ENCODE measurements at places on chromosomes 1 and 21.

- DNase-seq, result no peak
Observed at GRCh38 chr1:47944561-47944960, 52.6 kb downstream of the TRABD2B start.

DNA sequence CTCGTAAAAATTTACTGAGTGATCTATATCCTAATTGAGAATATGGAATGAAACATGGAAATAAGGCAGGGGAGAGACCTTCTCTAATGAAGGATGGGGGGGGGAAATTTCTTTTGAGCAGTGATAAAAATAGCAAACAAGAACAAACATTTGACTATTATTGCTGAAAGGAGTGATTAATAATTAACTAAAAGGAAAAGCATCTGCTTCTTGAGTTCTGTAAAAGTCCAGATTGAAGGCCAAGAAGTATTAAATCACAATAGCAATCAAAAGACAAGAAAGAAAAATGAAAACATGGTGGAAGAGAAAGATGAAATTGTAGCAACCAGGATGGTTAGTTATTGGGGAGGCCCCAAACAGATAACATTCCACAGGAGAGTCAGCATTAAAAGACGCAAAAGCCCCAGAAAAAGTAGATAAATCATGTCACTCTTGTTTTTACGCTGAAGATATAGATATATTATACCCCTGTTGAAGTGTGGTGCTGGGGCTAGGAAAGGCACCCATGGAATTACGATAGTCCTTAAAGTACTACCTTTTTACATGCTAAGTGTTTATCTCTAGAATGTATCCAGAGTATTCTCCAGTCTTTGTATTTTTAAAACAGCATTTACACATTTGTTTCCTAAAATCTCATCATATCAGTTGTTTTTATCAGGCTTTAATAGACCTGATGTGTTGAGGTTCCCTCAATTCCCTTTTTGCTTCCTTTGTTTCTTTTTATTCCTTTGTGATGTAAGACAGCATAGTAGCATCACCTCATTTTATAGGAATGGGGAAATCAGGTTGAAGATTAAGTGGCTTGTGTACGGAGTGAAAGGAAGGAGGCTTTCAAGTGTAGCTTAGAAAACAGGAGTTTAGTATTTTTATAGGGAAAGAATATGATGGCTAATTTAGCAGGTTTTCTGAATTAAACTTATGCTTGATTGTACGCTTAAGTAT, 28.9 kb downstream of the DISP1 start:
- DNase-seq, result no peak

DNA sequence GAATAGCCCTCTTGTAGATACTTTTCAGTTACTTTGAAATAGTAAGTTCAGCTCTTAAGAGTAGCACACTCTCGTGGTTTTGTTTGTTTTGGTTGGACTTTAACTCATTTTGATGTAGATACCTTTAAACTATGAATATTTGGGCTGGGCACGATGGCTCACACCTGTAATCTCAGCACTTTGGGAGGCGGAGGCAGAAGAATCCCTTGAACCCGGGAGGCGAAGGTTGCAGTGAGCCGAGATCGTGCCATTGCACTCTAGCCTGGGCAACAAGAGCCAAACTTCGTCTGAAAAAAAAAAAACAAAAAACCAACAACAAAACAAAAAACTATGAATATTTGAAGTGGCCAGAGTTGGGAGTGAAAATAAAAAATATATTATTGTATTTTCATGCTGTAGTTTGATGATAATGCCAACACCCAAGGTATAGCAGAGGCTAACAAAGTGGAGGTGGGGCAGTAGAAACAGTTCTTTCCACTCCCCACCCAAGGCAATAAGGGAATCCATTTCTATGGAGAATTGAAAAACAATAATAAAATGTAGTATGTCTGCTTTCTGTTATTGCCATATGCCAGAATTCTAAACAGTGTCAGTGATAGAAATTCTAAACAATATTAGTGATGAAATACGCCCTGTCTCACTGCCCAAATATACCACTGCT, 1.7 kb downstream of the ZNF326 start:
- DNase-seq, result no peak

- no peak for DNase-seq
Observed at GRCh38 chr1:220880362-220880670, 1.1 kb downstream of the HLX start.

DNA sequence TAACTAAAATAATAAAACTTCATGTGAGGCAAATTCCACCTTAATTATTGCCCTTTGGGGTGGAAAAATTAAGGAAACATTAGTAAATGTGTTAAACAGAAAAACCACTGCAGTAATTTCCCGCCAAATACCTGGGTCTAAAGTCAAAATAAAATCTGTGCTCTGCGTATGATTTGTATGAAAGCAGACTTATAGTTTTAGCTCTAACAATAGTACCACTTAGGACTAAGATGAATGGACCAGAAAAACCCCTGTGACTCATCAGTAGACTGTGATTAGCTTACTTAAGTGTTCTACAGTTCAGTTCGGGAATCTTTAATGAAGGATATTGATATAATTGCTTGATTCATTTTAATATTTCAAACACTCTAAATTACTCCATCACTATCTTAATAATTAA, 23.3 kb upstream of the C1orf105 start:
- DNase-seq, result no peak

GRCh38 chr21:28683982-28684752, 308.5 kb downstream of the LTN1 start:
- DNase-seq, result no peak

Data from SW480 (cell line).